ENCODE measurements at places on chromosomes 2 and 18. TPM values are rescaled to one million over a fixed set of nuclear protein-coding genes. Genes with fewer than 3 reads are reported as not detected.

Gene RAX
- not detected for total RNA-seq

Gene RNF152
- total RNA-seq: 0.18 TPM

Gene CYP27C1
- total RNA-seq: 5.7 TPM

DNA sequence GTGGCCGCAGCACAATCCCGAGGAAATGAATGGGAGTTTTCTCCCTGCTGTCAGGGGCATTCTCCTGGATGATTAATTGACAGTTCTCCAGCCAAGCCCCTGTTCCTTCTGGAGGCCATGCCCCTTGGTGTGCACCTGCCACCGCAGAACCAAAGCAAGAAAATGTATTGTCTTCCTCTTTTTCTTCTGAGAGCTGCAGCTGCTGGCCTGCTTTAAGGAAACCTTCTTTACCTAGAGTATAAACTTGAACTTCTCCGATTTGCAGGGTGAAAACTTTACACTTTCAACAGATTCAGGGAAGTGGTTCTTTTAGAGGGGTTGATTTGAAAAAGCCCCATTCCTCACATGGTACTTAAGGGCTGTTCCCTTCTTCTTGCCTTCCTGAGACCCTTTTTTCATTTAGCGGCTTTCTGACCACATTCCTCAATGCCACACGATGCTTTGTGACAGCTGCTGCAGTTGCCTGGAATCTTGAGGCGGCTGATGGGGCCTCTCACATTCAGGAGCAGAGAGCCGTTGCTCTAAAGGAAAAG, 402.8 kb downstream of the TXNL1 start:
- H3K4me3 ChIP-seq: no peak overlapping the region
- DNase-seq: no peak
- no peaks in the 10 kb centered on the region for H3K36me3 ChIP-seq
- no peaks in the 10 kb centered on the region for H3K27me3 ChIP-seq
- H3K27ac ChIP-seq: no peak overlapping the region

GRCh38 chr2:118469103-118469502, 378.3 kb downstream of the EN1 start:
- 0 out of 2 replicates have a peak, but pooled peaks cover 7% of the 10 kb centered on the region for H3K27me3 ChIP-seq
- DNase-seq: no peak
- H3K27ac ChIP-seq: no peak overlapping the region
- no peaks in the 10 kb centered on the region for H3K4me1 ChIP-seq
- no peak overlapping the region for H3K4me3 ChIP-seq

Gene UGT1A4
- not detected for total RNA-seq

Gene ECEL1
- total RNA-seq: 2.9 TPM

DNA sequence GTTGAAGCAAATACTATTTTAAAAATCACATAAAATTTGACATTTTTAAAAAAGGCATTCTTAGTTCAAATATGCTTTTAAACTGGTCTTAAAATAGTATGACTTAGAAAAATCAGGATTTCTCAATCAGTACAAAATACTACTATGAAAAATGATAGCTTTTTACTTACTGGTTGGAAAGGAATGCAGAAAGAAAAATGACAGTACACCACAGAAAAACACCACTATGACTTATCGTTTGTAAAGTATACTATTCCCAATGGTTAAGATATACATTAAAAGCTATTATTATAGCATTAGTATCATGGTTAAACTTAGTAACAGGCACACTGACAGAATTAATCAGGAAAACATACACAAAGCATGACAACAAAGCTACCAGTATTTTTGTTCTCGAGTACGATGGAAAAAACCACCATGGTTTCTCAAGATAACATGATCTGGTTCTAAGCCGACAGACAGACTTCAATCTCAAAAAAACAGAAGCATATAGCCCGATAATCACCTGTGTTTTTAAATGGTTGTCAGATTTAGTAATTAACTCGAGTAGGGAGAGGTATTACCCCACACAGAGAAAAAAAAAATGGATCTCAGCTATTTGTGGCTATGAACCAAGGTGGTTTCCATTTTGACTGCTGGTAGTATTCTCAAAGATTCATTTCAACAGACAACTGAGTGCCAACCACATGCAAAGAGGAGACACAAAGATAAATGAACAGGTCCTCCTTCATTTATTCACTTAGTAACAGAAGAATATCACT, 39.1 kb downstream of the CUL3 start:
- H3K4me1 ChIP-seq: no peaks in the 10 kb centered on the region
- H3K27ac ChIP-seq: no peak overlapping the region
- H3K27me3 ChIP-seq: no peaks in the 10 kb centered on the region
- DNase-seq: no peak

DNA sequence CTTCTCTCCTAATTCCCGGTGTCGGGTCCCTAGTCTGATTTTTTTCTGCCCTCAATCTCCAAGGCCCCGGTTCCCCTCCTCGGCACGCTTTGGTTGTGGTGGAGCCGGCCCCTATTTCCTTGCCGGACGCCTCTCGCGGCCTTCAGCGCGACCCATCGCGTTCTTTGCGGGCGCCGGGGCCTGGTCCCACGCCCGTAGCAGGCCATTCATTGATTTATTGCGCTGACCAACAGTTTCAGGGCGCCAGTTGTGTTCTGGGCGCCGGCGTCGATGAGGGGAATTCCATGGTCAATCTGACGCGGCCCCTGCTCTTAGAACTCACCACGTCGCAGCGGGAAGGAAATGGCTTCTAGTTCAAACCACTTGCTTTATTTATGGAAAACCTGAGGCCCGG, 396 bp downstream of the CNOT9 start:
- peaks cover 11% of the 10 kb centered on the region for H3K36me3 ChIP-seq
- peaks cover 18% of the 10 kb centered on the region for H3K4me1 ChIP-seq
- no peaks in the 10 kb centered on the region for H3K27me3 ChIP-seq
- DNase-seq: no peak
- H3K4me3 ChIP-seq: peak overlapping the region; percentile 95

DNA sequence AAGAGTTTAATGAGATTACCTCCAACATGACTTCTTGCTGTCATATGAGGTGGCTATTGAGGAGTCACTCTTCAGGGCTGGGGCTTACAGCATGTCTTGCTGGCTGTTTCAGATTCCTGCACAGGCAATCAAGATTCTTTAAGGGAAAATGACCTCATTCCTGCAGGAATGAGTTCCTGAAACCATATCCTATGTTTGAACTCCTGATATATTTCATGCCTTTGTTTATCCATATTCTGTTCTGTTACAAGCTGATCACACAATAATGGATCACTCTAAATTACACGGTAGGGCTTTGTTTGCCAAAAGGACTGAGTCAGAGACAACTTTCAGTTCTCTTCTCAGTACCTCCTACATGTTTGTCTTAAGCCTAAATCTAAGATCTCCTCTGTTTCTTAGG, 879.8 kb upstream of the PIK3C3 start:
- DNase-seq: no peak
- H3K27ac ChIP-seq: no peak overlapping the region
- H3K4me3 ChIP-seq: no peak overlapping the region

Gene DIS3L2
- total RNA-seq: 28.1 TPM

Gene AKAIN1
- not detected for total RNA-seq

Gene IL1F10
- not detected for total RNA-seq
